ENCODE measurements at places on chromosomes 1 and 21. TPM values are rescaled to one million over a fixed set of nuclear protein-coding genes. Genes with fewer than 3 reads are reported as not detected.

PERM1 gene
- not detected for total RNA-seq

HSD3B1 gene
- not detected for total RNA-seq

NUDT4B gene
- total RNA-seq = 0.55 TPM

GBP7 gene
- total RNA-seq = 0.19 TPM

NCSTN gene
- 67.1 TPM for total RNA-seq

NR5A2 gene
- 0.19 TPM for total RNA-seq

EPHX1 gene
- 0.98 TPM for total RNA-seq

DNA sequence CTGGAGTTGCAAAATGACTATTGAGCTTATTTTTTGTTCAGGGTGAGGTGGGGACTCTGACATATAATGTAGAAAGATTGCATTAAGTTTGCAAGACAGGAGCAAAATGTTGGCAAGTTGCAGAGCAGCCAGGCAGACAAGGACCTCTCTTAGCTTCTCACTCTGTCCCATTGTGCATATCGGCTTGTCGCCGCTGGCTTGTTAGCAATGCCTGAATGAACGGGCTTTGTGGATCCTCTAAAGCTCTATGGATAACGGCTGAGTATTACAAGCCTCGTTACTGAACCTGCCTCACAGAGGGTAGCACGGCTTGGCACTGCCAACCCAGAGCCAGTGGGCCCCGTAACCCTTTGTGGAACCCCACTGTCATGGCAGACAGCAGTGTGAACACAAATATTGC, 68.4 kb downstream of the TNR start:
- H3K4me3 ChIP-seq = no peak overlapping the region
- H3K27me3 ChIP-seq = no peaks in the 10 kb centered on the region
- H3K4me1 ChIP-seq = no peaks in the 10 kb centered on the region
- no peaks in the 10 kb centered on the region for H3K36me3 ChIP-seq

DNA sequence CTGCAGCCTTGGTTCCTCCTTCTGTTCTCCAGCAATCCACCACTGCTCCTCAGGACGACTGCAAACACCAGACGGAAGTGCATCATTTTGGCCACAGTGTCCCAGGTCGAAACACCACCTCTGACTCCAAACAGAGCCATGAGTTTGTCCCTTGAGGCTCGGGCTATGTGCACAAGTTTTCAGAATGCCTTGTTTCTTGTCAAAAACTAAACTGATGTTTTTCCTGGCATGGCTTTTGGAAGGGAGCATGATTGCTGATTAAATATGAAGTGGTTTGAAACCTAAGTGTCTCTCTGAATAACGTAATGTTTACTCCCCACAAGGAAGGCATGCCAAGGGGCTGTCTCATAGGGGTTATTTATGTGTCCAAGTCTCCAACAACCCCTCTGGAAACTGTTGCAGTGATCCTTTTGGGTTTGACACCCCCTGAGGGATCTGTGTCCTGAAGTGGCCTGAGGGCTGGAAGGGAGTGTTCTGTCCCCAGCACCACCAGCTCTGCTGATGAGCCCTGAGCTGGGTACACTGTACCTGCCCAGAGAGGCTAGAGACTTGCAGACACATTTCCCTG, 132.7 kb downstream of the PLPP3 start:
- no peak for DNase-seq
- H3K27me3 ChIP-seq = no peaks in the 10 kb centered on the region
- H3K4me3 ChIP-seq = no peak overlapping the region
- no peak overlapping the region for H3K27ac ChIP-seq
- H3K36me3 ChIP-seq = no peaks in the 10 kb centered on the region

DNA sequence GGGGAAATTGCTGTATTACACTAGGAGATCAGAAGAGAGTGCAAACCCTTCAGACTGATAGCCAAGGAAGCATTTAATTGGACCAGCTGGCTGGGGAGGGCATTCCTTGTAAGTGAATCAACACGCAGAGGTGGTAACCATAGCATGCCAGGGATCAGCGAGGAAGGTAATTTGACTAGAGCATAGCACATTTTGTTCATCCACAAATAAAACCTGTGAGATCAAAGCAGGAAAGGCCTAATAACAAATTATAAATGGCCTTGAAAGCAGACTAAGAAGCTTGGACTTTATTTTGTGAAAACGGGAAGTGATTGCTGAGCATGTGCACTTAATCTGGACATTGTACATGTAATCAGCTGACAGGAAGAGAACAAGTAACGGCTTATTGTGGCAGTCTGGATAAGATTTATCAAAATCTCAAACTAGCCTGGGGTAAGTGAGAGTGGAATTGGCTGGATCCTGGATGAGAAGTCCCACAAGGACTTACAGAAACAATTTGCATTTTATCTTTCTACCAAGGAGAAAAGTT, 11.7 kb upstream of the CD55 start:
- no peak overlapping the region for H3K27ac ChIP-seq
- no peaks in the 10 kb centered on the region for H3K27me3 ChIP-seq
- peaks cover 18% of the 10 kb centered on the region for H3K4me1 ChIP-seq
- no peak overlapping the region for H3K4me3 ChIP-seq
- DNase-seq = no peak

GRCh38 chr1:223504741-223505140, 111.5 kb downstream of the CCDC185 start:
- H3K27ac ChIP-seq = no peak overlapping the region
- H3K4me1 ChIP-seq = no peaks in the 10 kb centered on the region
- no peak overlapping the region for H3K4me3 ChIP-seq
- no peaks in the 10 kb centered on the region for H3K36me3 ChIP-seq
- DNase-seq = no peak

- no peaks in the 10 kb centered on the region for H3K27me3 ChIP-seq
- DNase-seq = no peak
- no peak overlapping the region for H3K4me3 ChIP-seq
- H3K4me1 ChIP-seq = peaks cover 8% of the 10 kb centered on the region
Measured at GRCh38 chr1:100250807-100251206, 1.2 kb upstream of the DBT start.

- H3K4me1 ChIP-seq = no peaks in the 10 kb centered on the region
- no peak overlapping the region for H3K27ac ChIP-seq
- H3K36me3 ChIP-seq = no peaks in the 10 kb centered on the region
- no peak for DNase-seq
- H3K4me3 ChIP-seq = no peak overlapping the region
Measured at GRCh38 chr1:152519851-152520250, 5.6 kb downstream of the CRCT1 start.

GRCh38 chr1:205568469-205569361, 63.1 kb downstream of the ELK4 start:
- no peak overlapping the region for H3K27ac ChIP-seq
- DNase-seq = no peak
- H3K4me1 ChIP-seq = no peaks in the 10 kb centered on the region
- H3K36me3 ChIP-seq = no peaks in the 10 kb centered on the region
- H3K27me3 ChIP-seq = peaks cover 4% of the 10 kb centered on the region

DNA sequence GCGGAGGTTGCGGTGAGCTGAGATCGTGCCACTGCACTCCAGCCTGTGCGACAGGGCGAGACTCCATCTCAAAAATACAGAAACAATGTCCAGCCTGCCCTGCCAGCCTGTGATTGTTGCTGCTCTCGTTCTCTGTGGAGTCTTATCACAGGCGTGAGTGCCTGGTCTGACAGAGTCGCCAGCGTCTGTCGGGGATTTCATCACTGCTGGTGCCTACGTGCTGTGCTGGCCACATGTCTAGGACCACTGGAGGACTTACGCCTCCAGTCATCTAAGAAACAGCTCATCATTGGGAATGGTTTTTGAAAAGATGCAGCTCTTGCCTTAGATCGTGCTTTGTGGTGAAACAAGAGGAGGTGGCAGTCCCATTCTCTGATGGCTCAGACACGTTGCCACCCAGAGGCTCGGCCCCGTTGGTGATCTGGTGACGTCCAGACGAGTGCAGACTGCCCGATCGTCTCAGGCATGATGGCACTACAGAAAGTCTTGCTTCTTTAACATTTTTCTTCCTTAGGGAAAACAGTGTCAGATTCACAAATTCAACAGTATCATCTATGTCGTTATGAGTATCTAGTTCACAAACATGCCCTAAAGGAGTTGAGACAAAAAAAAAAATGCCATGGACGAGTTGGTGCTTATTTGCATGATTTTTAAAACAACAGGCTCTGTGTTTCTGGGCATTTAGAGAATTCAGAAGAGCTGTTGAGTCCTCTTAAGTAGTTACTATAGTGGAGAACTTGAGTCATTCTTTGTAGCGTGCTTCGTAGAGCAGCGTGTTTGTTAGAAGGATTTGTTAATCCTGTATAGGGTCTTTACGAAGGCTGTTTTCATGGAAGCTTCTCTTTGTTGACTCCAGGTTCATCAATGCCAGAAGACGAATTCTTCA, 47.5 kb downstream of the CBS start:
- H3K36me3 ChIP-seq = peaks cover 67% of the 10 kb centered on the region
- H3K4me1 ChIP-seq = no peaks in the 10 kb centered on the region
- H3K27me3 ChIP-seq = no peaks in the 10 kb centered on the region

GRCh38 chr1:33097137-33097611, 16.2 kb downstream of the AZIN2 start:
- DNase-seq = no peak
- H3K4me3 ChIP-seq = no peak overlapping the region
- no peak overlapping the region for H3K27ac ChIP-seq
- H3K4me1 ChIP-seq = peaks cover 43% of the 10 kb centered on the region
- no peaks in the 10 kb centered on the region for H3K36me3 ChIP-seq

- H3K27me3 ChIP-seq = no peaks in the 10 kb centered on the region
- H3K4me1 ChIP-seq = no peaks in the 10 kb centered on the region
- no peak overlapping the region for H3K27ac ChIP-seq
- H3K4me3 ChIP-seq = no peak overlapping the region
Measured at GRCh38 chr21:33775100-33775828, 133.0 kb downstream of the ITSN1 start.

GRCh38 chr1:185244015-185244747, 72.9 kb downstream of the IVNS1ABP start:
- H3K27me3 ChIP-seq = no peaks in the 10 kb centered on the region
- no peak for DNase-seq
- no peak overlapping the region for H3K4me3 ChIP-seq
- H3K4me1 ChIP-seq = peaks cover 9% of the 10 kb centered on the region

Measured in T-cell (primary cell).